ENCODE measurements at places on chromosomes 2 and 18. TPM values are rescaled to one million over a fixed set of nuclear protein-coding genes. Genes with fewer than 3 reads are reported as not detected.

DNA sequence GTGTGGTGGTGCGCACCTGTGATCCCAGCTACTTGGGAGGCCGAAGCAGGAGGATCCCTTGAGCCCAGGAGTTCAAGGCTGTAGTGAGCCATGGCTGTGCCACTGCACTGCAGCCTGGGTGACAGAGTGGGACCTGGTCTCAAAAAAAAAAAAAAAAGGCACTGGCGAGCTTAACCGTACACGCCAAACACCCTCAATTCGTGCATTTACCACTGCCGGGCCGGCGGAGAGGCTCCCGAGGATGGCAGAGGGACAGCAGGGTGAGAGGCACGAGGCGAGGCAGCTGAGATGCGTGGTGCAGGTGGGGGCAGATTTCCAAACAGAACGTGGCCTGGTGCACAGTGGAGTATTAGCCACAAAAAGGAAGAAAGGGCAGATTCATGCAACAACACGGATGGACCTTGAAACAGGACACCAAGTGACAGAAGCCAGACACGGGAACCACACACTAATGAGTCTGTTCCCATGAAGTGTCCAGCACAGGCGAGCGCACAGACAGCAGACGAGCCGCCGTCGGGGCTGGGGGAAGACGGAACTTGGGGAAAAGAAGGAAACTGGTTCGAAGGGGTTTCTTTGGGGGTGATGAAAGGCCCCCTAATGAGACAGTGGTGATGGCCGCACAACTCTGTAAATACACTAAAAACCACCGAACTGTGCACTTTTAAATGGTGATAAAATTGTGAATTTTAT lies 27.4 kb downstream of the SLC66A2 start:
- H3K27ac ChIP-seq: no peak overlapping the region
- DNase-seq: peak; percentile 44
- no peak overlapping the region for H3K4me3 ChIP-seq
- peaks cover 5% of the 10 kb centered on the region for H3K36me3 ChIP-seq

DNA sequence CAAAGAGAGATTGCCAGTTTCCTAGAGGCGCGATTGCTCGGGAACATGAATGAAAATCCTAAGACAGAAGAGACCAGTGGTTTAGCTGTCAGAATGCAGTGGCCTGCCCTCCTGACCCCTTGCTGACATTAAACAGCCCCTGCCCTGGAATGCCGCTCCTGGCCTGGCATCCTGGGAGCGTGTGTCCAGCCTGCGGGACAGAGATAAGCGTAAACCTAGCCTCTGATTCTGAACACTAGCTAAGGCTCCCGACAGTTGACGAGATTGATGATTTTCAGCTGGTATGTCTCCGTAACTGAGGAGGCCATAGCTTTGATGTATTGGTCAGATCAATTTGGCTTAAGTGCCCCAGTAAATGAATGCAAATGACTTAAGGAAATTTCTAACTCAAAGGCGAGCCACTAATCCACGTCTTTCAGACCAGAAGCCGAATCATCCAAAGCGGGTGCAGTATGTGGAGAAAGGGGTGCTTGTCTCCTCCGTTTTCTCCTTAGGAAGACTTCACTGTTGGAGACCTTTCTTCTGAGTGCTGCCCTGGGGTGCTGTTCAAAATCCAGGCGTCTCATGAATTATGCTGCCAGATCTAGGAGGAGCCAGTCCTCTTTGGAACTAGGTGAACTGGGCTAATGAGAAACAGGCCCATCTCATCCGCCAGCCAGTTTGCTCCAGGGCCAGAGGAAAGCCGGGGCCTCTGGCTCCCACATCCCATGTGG lies 142.5 kb upstream of the L3MBTL4 start:
- no peaks in the 10 kb centered on the region for H3K36me3 ChIP-seq
- no peak overlapping the region for H3K4me3 ChIP-seq
- no peaks in the 10 kb centered on the region for H3K27me3 ChIP-seq
- no peak for DNase-seq
- H3K27ac ChIP-seq: no peak overlapping the region

GPR39 gene
- total RNA-seq: 3.6 TPM

DNA sequence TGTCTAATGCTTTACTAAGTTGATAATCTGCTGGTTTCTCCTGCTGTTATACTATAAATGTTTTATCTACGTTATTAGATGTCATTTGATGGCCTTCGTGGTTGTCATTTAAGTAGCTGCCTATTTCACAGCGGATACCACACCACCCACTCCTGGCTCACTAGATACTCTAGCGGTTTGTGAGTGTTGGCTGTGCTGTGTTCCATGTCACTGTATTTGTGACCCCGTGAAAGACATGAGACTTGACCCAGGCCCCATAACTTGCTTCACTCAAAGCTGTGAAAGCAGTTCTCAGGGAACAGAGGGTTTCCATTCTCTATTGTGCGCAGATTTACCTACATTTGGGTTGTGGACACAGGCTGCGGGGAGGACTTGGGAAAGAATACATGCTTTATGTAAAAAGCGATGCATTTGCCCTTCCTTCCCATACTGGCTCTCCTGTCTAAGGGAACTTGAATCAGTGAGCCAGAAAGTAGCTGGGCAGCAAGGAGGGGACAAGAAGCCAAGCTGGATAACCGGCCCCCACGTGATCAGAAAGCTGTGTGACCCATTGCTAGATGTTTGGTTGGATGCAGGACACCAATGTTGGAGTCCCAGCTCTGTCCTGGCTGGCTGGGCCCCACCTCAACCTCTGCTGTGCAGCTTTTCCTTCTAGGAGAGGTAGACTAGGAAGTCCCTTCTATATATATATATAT lies 52.2 kb downstream of the PLB1 start:
- H3K27ac ChIP-seq: no peak overlapping the region
- no peak overlapping the region for H3K4me3 ChIP-seq
- DNase-seq: no peak
- no peaks in the 10 kb centered on the region for H3K36me3 ChIP-seq

- no peaks in the 10 kb centered on the region for H3K27me3 ChIP-seq
- no peaks in the 10 kb centered on the region for H3K4me1 ChIP-seq
- H3K4me3 ChIP-seq: no peak overlapping the region
- DNase-seq: peak; percentile 40
- no peaks in the 10 kb centered on the region for H3K36me3 ChIP-seq
Measured at GRCh38 chr2:28665041-28665704, 86.5 kb upstream of the PPP1CB start.

GRCh38 chr18:79397830-79398761 lies 2.4 kb downstream of the NFATC1 start:
- peaks cover 5% of the 10 kb centered on the region for H3K27me3 ChIP-seq
- DNase-seq: no peak
- peaks cover 24% of the 10 kb centered on the region for H3K4me1 ChIP-seq
- H3K27ac ChIP-seq: no peak overlapping the region
- no peaks in the 10 kb centered on the region for H3K36me3 ChIP-seq

DNA sequence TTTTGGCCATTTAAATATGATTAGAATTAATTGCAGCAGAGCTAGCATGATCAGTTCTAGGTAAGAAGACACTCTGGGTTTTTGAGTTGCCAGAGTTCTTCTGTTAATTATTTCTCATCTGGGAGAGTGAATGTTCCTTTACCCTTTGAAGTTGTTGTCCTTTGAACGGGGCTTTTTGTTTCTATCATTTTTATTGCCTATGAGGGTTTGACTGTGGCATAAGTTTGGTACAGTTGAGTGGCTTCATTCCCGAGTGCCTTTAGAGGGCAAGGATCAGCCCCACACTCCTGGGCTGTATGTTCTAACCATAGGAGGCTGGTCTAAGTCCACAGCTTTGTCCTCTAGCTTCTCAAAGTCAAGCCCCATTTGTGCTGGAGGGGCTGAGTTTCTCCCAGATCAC lies 804.3 kb downstream of the KCNJ3 start:
- no peak for DNase-seq
- no peaks in the 10 kb centered on the region for H3K36me3 ChIP-seq
- no peaks in the 10 kb centered on the region for H3K27me3 ChIP-seq
- no peak overlapping the region for H3K27ac ChIP-seq
- H3K4me3 ChIP-seq: no peak overlapping the region
- no peaks in the 10 kb centered on the region for H3K4me1 ChIP-seq

DNA sequence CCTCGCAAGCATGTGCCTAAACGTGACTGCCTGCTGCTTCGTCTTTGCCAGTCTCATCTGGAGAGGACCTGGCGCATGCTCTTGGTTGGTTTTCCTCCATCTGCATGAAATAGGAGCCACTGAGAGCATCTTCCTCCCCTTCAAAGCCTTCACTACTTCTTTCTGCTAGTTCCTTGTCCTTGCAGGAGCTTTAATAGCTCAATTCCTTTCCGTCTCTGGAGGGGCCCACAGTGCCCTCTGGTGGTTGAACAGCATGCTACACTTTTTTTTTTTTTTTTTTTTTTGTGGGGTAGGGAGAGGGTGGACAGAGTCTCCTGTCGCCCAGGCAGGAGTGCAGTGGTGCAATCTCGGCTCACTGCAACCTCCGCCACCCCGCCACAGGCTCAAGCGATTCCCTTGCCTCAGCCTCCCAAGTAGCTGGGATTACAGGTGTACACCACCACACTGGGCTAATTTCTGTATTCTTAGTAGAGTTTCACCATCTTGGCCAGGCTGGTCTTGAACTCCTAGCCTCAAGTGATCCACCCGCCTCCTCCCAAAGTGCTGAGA lies 59.6 kb downstream of the SP110 start:
- no peaks in the 10 kb centered on the region for H3K4me1 ChIP-seq
- DNase-seq: peak; percentile 53
- H3K4me3 ChIP-seq: no peak overlapping the region

DNA sequence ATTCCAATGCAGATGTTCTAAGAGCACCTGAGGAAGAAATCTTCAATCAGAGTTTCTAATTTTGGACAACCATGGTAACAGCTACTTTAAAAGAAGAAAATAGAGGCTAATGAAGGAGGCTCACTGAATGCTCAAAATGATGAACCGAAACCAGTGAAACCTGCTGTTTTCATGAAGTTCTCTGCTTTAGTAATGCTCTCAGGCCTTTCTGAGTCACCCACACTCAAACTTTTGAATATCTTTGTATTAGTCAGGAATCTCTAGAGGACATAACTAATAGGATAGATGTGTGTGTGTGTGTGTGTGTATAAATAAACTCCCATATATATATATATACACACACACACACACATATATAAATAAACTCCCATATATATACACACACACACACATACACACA lies 76.9 kb upstream of the RIT2 start:
- DNase-seq: no peak
- no peaks in the 10 kb centered on the region for H3K36me3 ChIP-seq
- no peaks in the 10 kb centered on the region for H3K27me3 ChIP-seq
- H3K4me3 ChIP-seq: no peak overlapping the region
- H3K27ac ChIP-seq: no peak overlapping the region

DNA sequence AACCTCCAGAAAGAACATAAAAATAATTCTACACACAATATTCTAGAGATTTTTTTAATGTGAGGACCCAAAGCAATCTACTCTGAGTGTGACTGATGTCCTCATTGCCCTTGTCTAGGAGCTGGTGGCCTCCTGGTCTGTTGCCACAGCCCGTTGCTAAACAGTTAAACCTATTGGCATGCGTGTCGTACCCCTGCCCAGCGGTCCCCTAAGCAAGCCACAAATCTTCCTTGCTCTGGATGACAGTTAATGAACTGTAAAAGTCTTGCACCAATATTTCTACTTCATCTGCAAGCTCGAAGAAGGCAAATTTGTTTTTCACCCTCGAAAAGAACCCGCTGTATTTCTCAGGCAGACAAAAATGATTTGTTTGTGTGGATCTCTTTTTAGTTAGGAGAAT lies 489.1 kb upstream of the MEX3C start:
- H3K27me3 ChIP-seq: no peaks in the 10 kb centered on the region
- H3K4me3 ChIP-seq: no peak overlapping the region
- H3K4me1 ChIP-seq: no peaks in the 10 kb centered on the region
- no peak overlapping the region for H3K27ac ChIP-seq
- H3K36me3 ChIP-seq: no peaks in the 10 kb centered on the region
- no peak for DNase-seq

DNA sequence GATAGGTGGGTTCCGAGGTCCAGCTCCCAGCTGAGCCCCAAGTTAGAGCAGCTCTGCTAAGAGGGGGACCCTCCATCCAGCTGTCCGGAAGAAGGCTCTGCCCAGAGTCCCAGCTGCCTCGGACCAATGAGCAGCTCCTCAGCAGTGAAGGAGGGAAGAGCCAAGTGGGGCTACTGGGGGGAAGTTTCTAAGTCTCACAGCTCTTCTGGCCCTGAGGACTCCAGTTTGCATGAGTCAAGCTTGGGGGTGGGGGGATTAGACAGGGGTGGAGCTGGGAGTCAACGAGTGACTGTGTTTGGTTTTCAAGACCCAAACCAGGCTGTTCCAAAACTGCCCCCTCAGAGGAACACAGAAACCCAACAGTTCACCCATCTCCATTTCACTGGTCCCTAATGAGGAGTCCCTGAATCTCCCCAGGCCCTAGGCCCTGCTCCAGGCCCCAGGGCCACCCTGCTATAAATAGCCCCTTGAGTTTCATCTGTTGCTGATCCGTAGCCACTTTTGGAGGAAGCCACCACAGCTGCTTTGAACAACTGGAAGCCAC lies 100.9 kb downstream of the TNS1 start:
- DNase-seq: no peak

GRCh38 chr2:235701206-235701981 lies 207.6 kb downstream of the AGAP1 start:
- H3K27ac ChIP-seq: no peak overlapping the region
- H3K4me1 ChIP-seq: no peaks in the 10 kb centered on the region
- no peak overlapping the region for H3K4me3 ChIP-seq
- no peaks in the 10 kb centered on the region for H3K27me3 ChIP-seq
- no peak for DNase-seq
- H3K36me3 ChIP-seq: no peaks in the 10 kb centered on the region

DNA sequence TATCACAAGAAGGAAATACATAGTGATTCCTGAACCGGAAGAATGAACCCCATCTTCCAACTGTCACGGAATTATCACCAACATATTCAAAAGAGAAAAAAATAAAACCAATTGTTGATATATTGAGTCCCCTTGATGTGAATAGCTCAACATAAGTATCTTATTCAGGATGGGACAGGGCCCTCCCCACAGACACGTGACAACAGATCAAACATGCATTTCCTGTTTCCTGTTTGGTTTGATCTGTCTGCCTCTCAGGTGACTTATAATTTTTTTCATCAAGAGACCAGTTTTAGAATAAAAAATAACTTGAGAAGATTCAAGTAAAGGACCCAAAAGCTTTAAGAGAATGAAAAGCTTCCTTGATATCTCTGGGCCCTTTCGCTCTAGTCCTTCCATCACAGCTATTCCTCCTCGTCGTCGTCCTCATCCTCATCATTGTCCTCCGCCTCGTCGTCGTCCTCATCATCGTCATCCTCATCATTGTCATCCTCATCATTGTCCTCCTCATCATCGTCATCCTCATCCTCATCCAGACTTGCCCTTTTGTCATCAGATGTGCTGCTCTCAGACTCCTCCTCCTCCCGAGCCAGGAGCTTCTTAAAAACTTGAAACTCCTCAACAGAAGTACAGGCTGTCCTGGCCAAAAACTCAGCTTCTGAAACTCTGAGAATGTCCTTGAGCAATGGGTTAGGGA lies 6.3 kb downstream of the MTERF4 start:
- H3K27me3 ChIP-seq: no peaks in the 10 kb centered on the region
- no peak overlapping the region for H3K27ac ChIP-seq
- peaks cover 6% of the 10 kb centered on the region for H3K36me3 ChIP-seq
- DNase-seq: no peak
- H3K4me1 ChIP-seq: peaks cover 24% of the 10 kb centered on the region
